ENCODE measurements at places on chromosomes 6 and 20.

DNA sequence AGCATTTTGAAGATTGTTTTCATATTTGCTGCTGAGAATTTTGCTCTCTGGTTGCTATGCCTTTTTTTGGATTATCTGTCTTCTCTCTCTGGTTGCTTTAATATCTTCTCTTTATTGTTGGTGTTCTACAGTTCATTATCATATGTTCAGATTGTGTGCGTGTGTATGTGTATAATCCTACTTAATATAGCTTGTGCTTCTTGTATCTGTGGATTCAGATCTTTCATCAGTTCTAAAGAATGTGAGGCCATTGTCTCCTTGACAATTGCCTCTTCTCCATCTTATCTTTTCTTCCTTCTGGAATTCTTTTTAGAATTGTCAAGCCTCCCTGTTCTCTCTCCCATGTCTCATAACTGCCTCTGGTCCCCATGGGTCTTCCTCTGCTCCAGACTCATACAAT lies 195.4 kb downstream of the CDC5L start:
- DNase-seq: no peak

DNA sequence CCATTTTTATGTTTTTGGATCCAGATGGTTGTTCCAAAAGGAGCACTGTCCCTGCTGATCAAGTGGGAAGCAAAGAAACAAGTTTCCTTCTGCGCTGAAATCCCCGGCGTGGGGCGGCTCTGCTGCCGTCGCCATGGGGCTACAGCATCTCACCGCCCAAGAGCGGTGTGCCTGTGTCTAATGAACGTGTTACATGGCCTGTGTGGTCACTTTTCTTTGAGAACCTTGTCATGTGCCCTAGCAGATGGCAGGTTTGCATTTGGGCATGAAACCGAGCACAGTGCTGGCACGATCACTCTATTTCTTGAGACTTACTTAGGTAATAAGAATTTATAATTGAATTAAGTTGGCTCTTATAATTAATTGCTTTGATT lies 51.9 kb downstream of the ZDHHC14 start:
- DNase-seq: no peak

DNA sequence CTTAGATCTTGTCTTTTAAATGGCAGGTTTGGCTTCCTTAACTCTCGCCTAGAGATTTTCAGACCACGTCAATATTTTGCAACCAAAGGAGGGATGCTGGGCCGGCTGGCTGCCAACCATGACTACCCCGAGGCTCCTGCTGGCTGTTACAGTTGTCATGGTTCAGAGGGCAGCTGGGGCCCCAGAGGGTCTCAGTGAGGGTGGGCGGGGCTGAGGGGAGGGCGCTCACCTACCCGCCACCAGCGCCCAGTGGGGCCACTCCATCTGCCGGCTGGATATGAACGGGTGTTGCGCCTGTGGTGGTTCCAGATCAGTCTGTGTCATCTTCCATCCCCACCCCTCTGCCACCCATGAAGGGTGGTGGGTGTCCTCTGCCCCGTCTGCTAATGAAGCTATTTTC lies 12.3 kb downstream of the GPR31 start:
- DNase-seq: no peak

GRCh38 chr6:138456401-138456790 lies 42.9 kb downstream of the NHSL1 start:
- no peak for DNase-seq

DNA sequence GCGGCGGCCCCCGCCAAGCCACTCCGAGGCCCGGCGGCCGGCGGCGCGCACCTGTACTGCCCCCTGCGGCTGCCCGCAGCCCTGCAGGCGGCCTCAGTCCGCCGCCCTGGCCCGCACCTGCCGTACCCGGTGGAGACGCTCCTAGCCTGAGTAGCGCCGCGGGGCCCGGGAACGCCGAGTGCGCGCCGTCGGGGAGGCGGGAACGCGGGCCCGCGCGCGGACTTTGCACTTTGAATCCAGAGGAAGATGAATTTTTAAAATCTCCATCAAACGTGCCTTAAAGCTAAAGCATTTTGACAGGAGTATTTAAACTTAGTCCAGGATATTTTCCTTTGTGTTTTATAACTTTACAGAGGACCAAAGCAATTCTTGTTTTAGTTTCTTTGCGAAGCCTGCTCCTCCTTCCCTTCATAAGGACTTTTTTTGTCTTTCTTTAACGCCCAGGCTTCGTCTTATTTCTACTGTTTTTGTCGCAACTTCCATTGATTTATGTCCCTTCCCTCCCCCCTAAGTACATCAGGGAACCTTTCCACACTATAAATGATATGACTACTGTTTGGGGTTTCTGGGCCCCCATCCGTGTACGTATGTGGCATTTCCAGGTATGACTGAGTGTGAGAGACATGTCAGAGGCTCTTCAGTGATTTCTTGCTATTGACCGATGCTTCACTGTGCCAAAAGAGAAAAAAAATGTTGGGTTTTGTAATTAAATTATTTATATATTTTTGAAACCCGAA lies 2.0 kb downstream of the FOXQ1 start:
- no peak for DNase-seq

DNA sequence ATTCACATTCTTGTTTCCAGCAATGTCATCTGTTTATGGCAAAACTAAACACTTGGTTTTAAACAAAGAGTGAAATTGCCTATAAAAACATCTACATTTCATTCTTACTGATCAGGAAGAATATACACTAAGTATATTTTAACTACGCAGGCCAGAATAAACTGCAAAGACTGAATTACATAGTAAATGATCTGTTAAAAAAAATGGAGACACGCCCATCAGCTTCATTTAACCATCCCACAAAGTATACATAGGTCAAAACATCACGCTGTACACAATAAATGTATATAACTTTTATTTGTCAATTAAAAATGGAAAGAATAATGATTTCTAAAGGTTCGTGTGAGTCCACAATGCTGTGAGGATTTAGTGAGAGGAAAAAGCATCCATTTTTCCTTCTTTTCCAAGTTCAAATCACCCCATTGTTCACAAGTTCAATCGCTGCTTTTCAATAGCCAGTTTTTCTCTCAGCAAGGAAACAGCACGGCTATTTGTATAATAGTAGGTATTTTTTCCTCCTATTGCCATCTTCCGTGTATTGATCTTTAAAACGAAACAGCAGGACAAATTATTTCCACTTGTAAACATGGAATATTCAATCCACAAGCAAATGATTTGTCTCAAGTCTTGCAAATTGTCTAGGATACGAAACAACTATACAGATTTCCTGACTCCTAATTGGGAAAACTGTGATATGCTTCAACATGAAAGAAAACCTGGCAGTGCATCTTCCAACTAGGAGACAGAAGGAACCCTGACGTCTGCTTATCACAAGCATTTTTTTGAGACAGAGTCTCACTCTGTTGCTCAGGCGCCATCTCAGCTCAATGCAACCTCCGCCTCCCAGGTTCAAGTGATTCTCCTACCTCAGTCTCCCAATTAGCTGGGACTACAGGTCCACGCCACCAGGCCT lies 10.6 kb downstream of the SFT2D1 start:
- no peak for DNase-seq

DNA sequence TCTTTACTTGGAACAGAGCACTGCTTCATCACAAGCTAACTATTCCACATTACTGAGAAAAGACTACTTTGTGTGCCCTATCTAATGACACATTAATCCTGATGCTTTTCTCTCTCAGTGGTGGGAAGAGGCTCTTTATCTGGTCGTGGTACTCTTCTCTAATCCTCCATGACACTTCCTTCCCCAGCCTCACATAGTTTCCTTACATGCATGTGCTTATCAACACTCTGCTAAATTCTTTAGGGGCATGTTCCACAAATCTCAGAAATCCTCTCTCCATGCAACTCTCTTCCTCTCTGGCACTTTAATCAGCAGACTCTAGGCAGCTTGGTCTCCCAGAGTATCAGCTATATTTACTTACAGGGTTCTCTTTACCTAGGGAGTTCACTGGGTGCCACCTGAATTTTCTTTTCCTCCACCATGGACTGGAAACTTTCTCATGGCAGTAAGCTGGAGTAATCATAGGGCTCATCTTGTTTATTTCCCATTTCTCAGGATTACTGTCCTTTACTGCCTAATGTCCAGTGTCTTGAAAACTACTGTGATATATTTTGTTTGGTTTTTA lies 27.0 kb upstream of the SLC22A2 start:
- no peak for DNase-seq

Measured in CD4-positive, alpha-beta T cell treated with Interleukin-21 for 1 hour (primary cell).